Stimulated activated CD8-positive, alpha-beta memory T cell treated with anti-CD3 and anti-CD28 coated beads, Interleukin-4, amount 100 ng/mL, for 1 hour (primary cell): ENCODE measurements at places on chromosomes 12 and 14.
A peak's percentile ranks its signal among the peaks of the same experiment; 100 is the strongest.

- no peak for DNase-seq
These were observed 3.8 kb upstream of the ARHGAP9 start for GRCh38 chr12:57483466-57483865.

GRCh38 chr12:94831081-94831751 is 172.3 kb downstream of the NDUFA12 start:
- DNase-seq = no peak

- DNase-seq = no peak
These were observed 28.6 kb downstream of the CEP170B start for GRCh38 chr14:104893435-104894207.

DNA sequence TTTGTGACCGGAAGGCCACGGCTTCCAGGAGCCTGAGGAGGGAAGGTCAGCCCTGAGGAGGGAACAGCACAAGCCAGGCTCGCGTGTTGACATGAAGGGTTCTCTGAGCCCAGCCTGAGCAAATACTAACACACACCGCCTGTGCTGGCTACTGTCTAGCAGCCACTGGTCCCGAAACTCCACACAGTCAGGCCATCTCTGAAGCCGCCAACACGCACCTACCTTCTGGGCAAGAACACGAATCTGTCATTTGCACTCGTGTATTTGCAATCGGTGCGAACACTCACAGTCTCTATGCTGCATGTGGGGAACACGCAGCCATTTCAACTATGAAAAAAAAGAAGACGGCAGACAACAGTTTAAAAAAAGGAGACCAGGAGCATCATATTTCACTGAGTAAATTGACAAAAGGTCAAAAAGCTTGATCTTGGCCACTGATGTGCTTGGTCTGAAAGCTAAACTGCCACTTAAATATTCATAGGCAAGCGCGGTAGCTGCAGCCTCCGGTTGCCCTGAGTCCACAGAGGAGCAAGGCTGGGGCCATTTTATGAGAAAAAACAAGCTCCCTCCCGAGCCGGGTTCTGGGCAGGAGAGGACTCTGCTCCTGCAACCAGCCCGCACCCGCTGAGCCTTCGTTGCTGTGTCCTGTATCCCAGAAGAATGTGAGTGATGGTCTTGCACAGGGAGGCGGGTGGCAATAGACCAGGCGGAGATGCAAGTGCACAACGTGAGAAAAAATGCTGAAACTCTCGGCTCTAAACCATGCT is 57.8 kb downstream of the RIMBP2 start:
- no peak for DNase-seq

DNA sequence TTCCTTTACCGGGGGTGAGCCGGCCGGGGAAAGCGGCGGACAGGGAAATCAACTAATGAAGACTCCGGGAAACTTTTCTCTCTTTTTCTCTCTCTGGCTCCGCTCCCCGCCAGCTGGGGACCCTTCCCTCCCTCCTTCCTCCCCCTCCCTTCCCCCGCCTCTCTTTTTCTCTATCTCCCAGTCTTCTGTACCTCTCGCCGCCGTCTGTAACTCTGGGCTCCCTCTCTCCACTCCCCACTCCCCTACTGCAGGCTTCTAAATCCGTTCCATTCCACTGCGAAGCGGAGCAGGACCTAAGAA is 6.9 kb upstream of the HOXC11 start:
- DNase-seq = no peak

GRCh38 chr14:99202516-99202915 is 69.5 kb downstream of the BCL11B start:
- DNase-seq = no peak

GRCh38 chr14:104792101-104792884 is 3.3 kb downstream of the AKT1 start:
- no peak for DNase-seq

- DNase-seq = no peak
These were observed 16.3 kb downstream of the AKAP6 start for GRCh38 chr14:32345311-32345791.

- no peak for DNase-seq
These were observed 28.2 kb downstream of the TRAF3 start for GRCh38 chr14:102805371-102805891.

DNA sequence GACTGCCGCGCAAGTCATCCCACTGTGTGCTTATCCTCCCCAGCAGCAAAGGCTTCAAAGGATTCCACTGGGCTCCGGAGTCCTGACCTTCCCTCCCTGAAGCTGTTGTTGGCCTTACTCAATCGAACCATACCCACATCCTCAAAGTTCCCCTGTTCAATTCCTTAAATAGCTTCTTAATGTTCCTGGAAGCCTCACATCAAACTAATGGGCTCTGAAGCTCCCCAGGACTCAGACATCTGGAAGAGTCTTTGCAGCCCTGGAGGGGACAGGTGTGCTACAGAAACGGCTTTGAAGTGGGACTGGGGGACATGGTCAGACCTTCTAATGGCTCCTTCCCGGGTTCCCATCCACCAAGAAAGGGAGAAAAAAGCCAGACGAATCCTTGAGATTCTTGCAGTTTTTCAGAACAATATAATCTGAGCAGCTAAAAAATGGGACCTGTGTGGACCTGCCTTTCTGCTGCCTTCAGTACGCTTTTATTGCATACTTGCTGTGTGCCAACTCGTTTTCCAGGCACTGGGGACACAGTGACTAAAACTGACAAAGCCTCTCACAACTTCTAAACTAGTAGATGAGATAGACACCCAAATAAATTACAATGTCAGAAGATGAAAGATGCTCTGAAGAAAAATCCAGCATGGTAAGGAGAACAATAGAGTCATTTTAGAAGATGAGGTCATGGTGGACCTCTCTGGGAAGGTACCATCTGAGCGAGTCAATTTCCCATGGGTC is 204.5 kb downstream of the MON2 start:
- no peak for DNase-seq

- no peak for DNase-seq
These were observed 4.0 kb upstream of the PPP4R4 start for GRCh38 chr14:94170136-94170535.

- DNase-seq = no peak
These were observed 8.7 kb downstream of the WNT1 start for GRCh38 chr12:48986720-48987291.

GRCh38 chr12:127588249-127588648 is 678.7 kb upstream of the TMEM132C start:
- no peak for DNase-seq

DNA sequence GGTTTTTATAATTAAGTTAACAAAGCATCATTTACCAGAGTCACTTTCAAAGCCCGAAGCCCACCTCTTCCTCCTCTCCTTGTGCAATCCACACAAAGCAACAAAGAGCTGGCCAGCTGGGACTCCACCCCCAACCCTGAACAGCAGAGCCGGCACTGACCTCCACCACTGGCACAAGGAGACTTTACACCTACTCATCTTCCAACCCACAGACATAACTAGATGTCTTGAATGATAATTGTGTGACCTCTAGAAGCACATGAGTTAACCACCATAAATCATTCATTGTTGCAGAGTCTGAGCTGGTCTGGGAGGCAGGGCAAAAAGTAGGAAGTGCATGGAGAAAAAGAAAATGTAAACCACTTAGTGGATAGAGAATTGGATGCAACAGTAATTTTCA is 72.2 kb downstream of the ST8SIA1 start:
- no peak for DNase-seq

- no peak for DNase-seq
These were observed 74.6 kb downstream of the RERG start for GRCh38 chr12:15146585-15146984.

DNA sequence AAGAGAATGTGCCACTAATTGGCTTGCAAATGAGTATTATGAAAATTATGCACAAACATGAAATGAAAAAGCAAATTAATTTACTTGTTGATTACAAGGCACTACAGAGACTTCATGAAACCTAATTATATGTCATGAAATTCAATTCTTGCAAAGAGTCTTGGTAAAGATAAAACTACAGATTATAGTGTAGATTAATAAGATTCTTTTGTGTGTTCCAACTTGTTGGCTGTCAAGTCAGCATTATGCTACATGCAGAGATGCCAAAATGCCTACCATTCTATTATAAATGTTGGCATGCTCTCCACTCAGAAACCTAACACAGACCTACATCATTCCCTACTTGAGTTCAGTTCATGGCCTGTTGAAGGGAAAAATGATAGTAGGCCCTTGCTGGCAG is 97.2 kb upstream of the KITLG start:
- no peak for DNase-seq

GRCh38 chr12:104012331-104012730 is 37.7 kb downstream of the GLT8D2 start:
- DNase-seq = no peak

GRCh38 chr12:130925666-130926015 is 28.1 kb upstream of the ADGRD1 start:
- DNase-seq = no peak

- DNase-seq = no peak
These were observed 3.5 kb downstream of the ACRBP start for GRCh38 chr12:6643569-6644256.

DNA sequence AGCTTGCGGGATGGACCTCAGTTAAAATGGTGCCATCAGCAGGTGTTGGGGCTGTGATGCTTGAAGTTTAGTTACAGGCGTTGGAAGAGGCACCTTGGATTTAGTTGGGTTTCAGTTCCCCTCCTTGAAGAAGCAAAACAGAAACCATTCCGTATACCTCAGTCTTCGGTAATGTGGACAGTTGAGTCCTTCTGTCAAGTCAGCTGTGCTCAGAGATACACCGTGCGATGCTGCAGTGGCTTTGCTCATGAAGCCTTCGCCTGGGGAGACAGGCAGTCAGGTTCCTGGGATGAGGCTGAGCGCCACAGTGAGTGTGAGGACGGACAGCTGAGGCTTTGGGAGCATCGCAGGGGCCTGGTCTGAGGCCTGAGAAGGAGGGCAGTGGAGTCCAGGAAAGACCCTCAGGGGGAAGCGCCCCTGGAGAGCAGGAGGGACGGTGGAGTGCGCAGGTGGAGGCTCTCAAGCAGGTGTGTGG is 7.4 kb downstream of the RAN start:
- DNase-seq = no peak

- no peak for DNase-seq
These were observed 326.8 kb downstream of the CCDC91 start for GRCh38 chr12:28517101-28517500.

- no peak for DNase-seq
These were observed 83.5 kb downstream of the MAP1LC3B2 start for GRCh38 chr12:116642683-116643082.

DNA sequence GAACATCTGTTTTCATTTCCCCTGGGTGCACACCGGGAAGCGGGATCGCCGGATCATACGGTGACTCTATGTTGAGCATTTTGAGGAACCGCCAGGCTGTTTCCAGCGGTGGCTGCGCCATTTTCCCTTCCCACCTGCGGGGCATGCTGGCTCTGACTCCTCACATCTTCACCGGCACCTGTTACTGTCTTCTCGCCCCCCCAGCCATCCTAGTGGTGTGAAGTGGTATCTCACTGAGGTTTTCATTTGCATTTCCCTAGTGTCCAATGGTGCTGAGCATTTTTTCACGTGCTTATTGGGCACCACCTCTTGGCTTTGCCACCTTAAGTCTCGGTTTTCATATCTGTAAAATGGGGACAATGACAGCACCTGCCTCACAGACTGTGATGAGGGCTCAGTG is 44.1 kb upstream of the EML1 start:
- no peak for DNase-seq

- no peak for DNase-seq
These were observed 2.9 kb downstream of the RFX4 start for GRCh38 chr12:106585521-106586277.

DNA sequence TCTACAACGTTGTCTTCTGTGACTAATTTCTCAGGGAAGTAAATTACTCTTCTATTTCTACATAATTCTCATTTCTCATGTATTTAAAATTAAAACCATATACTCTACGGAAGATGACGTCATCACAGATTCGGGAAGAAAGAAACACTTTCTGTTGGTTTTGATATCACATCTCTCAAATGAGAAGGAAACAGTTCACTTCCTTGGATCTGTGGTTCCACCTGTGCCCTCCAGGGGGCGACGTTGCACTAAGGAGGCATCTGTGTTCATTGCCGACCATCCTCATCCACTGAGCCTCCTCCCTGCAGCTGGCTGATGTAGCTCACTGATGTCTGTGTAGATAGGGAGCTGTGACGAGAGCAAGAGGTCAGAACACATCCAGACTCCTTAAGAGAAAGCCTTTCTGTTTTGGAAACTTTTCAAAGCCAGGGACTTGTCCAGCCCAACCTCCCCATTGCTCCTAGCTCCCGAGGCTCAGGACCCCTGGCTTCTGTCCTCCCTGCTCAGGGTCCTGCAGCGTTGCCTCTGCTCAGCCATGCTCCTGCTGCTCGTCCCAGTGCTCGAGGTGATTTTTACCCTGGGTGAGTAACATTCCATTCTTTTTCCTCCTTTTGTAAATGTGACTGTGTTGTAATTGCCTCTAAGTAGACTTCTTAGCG is 172.7 kb upstream of the OR4E1 start:
- DNase-seq = peak; percentile 40

- no peak for DNase-seq
These were observed 1.0 kb downstream of the KCNA1 start for GRCh38 chr12:4910502-4911315.

DNA sequence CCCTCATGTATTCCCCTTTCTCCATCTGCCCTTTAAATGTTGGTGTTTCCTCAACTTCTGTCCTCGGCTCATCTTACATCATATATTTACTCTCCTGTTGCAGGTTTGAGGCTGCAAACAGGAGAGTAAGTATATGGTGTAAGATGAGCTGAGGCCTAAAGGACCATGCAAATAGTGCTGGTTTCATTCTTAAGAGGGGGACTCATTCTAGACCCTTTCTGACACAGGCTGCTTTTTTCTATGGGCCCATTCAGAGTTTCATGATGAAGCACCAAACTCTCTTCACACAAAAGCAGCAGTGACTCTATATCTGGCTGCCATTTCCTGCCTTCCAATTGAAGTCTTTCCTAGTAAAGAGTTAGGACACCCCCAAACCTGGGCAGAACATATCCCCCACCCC is 218.5 kb downstream of the PHLDA1 start:
- no peak for DNase-seq

GRCh38 chr14:104659764-104660523 is 29.5 kb upstream of the INF2 start:
- DNase-seq = no peak

- no peak for DNase-seq
These were observed 134.0 kb downstream of the DIO2 start for GRCh38 chr14:80077262-80077661.

- no peak for DNase-seq
These were observed 32.8 kb downstream of the FMNL3 start for GRCh38 chr12:49674318-49674981.

DNA sequence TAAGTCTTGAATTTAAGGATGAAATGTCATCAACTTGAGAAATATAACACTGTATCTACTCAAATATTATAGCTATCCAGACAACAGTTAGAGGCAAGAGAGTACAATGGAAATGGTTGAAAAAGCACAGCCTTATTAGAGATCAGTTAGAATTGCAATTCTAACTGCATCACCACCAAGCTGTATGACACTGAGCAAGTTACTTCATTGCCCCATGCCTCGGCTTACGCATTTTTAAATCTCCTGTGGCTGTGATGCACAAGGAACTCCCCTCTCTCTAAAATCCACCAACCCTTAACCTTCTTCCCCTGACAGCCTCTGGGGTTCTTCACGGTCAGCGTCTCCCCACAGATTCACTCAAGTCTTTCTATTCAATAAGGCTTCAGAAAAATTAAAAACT is 75.1 kb downstream of the MED13L start:
- no peak for DNase-seq

- no peak for DNase-seq
These were observed 22.9 kb upstream of the ANAPC7 start for GRCh38 chr12:110426406-110426805.

GRCh38 chr14:61643555-61643954 is 51.8 kb upstream of the HIF1A start:
- DNase-seq = no peak

GRCh38 chr14:60565211-60565610 is 56.3 kb downstream of the SIX6 start:
- no peak for DNase-seq

- no peak for DNase-seq
These were observed 20.6 kb downstream of the ATF1 start for GRCh38 chr12:50784501-50784900.
